Left forelimb (tissue), 1 donor: ENCODE measurements at places on chromosomes 12 and 14.
A peak's percentile ranks its signal among the peaks of the same experiment; 100 is the strongest.

GRCh38 chr12:78118036-78118435 is 287.3 kb downstream of the NAV3 start:
- DNase-seq = no peak

- DNase-seq = peak; percentile 75
Observed at GRCh38 chr12:94099632-94100031, 48.7 kb upstream of the PLXNC1 start.

DNA sequence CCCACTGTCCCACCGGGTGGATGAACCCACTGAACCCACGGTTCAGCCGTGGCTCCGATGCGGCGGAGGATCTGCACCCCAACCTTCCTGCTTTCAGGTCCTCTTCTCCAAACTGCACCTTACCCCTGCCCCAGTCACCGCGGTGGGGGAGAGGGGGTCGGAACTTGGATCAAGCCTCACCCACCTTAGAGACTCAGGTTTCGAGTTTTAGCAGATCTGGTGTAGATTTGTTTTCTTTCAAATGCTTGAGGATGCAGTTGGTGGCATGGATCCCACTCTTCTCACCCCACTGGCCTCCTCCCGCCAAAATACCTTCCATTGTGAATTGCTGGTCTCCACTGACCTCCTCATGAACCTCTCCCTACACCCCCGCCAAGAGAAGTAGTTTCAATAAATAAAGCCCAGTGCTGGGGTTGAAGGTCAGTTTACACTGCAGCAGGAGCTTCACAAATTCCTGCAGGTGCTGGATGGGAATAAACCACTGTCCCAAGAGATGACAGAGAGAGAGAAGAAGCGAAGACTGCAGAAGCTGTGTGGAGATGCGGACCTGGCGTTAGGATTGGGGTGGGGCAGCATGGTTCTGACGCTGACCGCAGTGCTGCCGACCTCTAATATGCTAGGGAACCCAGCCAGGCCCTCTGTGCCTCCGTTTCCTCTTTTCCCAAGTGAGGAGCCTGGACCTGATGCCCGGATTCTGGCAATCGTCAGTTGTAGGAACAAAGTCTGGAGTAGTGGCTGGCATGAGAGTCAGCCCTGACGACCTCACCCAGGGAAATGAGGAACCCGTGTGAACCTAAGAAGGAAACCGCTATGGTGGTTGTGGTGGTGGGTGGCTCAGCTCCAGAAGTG is 7.4 kb downstream of the TTC6 start:
- no peak for DNase-seq

- DNase-seq = no peak
Observed at GRCh38 chr12:102300824-102301461, 103.3 kb upstream of the PMCH start.

DNA sequence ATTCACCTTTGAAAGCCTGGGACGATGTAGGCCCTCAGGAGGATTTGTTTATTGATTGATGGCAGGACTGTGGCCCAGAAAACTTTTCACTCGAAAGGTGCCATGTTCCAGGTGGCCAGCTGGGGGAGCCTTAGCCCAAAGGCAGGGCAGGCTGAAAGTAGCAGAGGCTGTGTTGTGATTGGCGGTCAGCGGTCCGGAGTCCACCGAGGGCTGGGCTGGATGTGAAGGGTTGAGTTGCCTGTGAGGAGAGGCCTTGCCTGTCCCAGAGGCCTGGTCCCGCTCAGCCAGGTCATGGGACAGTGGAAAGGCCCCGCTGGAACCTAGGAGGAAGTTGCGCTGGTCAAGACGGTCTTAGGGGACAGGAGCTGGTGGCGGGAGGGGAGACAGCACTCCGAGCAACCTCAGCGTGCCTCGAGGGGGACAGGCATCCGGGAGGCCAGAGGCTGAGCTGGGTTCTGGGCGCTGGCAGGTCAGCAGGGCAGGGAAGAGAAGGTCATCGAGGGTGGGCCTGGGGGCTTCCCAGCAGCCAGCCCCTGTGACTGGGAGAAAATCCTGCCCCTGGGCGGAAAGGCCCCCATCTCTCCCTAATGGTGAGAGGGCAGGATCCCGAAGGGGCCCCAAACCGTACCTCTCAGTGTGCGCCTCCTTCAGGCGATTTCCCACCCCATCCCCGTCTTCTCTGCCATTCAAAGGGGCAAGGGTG is 26.3 kb downstream of the CMA1 start:
- DNase-seq = no peak

- no peak for DNase-seq
Observed at GRCh38 chr12:104713444-104713843, 244.6 kb downstream of the SLC41A2 start.

- no peak for DNase-seq
Observed at GRCh38 chr14:43754838-43755237, 752.2 kb downstream of the FSCB start.

GRCh38 chr12:131682510-131682895 is 28.4 kb upstream of the SFSWAP start:
- no peak for DNase-seq

DNA sequence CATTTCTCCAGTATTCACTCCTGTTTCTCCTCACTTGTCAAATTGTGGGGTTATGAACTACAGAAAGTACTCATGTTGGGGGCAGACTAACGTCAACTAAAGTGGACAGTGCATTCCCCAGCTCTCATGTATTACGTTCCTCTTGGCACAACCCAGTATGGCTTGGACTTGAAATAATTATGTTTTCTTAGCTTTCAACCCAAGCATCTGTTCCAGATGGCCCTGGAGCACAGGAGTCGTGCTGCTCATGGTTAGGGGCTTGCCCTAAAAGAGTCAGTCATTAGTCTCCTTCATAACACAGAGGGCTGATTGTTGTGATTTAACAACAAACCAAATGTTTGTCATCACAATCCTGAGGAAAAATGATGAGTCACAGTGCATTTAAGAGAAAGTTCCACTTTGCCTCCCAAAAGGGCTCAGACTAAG is 154.4 kb downstream of the RPAP3 start:
- no peak for DNase-seq

DNA sequence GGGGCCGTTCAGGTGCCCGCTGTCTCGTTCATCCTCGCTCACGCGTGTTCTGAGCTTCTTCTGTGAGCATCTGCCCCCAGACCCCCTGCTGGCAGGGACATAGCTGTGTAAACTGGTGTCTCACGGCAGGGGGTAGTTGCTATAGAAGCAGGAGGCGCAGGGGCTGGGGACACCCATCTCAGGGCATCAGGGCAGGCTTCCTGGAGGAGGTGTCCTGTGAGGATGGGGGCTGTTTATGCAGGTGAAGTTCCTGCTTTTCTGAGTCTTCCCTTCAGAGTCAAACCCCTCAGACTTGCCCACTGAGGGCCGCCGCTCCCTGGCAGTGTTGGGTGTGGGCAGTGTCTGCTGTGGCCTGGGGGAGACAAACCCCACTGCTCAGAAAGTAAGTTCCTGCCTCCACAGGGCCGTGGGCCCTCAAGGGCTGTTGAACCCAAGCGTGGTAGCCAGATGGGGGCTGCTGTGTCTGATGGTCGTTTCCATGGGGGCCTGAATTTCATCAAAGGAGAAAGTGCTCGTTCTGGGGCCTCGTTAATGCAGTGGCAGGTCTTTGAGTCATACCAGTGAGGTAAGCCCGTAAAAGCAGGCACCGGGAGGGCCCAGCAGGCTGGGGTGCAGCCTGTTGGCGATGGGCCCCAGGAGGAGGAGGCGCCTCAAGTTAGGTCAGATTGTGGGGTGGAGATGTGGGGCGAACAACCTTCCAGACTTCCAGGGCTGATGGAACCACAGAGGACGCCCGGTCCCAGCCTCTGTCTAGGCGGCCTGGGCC is 23.4 kb downstream of the KIF26A start:
- DNase-seq = no peak

GRCh38 chr14:103259801-103260628 is 74.0 kb upstream of the EIF5 start:
- DNase-seq = no peak

GRCh38 chr12:120887253-120888043 is 16.7 kb downstream of the SPPL3 start:
- DNase-seq = no peak

GRCh38 chr12:54298904-54299303 is 1.9 kb downstream of the NFE2 start:
- no peak for DNase-seq

DNA sequence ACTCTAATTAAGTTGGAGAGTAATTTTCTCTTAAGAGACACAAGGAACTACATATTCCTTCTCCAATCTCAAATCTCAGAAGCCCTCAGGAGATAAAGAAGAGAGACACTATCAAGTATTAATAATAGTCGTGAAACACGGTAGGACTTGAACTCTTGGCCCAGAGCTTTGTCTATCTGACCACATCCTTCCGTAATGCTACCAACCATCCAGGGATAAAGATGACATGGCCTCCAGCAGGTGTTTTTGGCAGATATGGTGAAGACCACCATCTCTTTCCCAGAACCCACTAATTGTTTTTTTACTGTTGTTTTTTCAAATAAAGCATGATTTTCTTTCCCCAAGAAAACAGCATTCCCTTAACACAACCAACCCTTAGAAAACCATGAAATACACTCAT is 3.4 kb downstream of the ZNF384 start:
- DNase-seq = no peak

DNA sequence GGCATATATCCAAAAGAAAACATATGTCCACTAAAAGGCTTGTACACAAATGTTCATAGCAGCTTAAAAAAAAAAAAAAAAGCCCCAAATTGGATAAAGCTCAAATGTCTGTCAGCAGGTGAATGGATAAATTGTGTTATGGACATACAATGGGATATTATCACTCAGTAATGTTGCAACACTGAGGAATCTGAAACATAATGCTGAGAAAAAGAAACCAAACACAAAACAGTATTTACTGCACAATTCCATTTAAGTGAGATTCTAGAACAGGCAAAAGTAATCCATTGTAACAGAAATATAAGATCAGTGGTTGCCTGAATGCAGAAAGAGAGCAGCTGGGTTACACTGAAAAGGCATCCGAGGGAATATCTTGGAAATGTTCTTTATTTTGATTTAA is 117.9 kb downstream of the SLC15A5 start:
- DNase-seq = no peak

- no peak for DNase-seq
Observed at GRCh38 chr12:112352921-112353320, 29.3 kb downstream of the HECTD4 start.

DNA sequence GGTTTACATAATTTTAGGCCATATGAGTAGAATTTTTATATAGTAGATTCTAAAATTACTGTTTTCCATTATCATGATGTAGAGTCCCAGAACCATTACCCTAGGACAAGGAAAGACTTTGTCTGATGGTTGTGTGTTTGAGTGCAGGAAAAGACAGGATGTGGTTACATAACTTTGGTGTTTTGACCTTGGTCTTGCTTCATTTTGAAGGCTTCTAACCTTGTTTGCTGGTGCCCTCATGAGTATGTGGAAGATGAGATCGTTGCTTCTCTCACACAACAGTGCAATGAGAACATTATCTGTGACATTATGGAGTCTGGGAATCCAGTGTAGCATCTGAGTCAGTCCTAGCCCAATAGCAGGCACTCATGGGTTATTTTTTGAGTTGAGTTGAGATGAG is 106.2 kb downstream of the IGF1 start:
- no peak for DNase-seq

DNA sequence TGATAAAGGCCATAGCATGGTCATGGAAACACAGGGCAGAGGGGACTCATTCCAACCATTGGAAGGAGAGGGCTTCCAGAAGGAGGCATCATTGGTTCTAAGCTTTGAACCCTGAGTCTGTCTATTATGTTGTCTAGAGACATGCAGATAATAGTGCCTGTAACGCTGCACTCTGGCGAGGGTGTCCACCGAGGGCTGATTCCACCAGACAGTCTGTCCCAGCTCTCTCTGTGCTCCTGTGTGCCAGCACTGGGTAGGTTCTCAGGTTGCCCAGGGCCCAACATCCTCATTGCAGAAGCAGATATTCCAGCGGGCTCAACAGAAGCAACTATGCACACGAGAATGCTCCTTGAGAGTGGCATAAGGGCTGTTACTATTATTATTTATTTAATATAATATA is 18.7 kb upstream of the CLMN start:
- DNase-seq = no peak

- DNase-seq = peak; percentile 65
Observed at GRCh38 chr12:81759190-81760051, at the start of gene PPFIA2. TSS of gene PPFIA2 (minus strand) at chr12:81759350.

GRCh38 chr12:122029620-122030423 is 8.1 kb downstream of the BCL7A start:
- no peak for DNase-seq

- no peak for DNase-seq
Observed at GRCh38 chr12:76084863-76085519, 506 bp upstream of the NAP1L1 start.

DNA sequence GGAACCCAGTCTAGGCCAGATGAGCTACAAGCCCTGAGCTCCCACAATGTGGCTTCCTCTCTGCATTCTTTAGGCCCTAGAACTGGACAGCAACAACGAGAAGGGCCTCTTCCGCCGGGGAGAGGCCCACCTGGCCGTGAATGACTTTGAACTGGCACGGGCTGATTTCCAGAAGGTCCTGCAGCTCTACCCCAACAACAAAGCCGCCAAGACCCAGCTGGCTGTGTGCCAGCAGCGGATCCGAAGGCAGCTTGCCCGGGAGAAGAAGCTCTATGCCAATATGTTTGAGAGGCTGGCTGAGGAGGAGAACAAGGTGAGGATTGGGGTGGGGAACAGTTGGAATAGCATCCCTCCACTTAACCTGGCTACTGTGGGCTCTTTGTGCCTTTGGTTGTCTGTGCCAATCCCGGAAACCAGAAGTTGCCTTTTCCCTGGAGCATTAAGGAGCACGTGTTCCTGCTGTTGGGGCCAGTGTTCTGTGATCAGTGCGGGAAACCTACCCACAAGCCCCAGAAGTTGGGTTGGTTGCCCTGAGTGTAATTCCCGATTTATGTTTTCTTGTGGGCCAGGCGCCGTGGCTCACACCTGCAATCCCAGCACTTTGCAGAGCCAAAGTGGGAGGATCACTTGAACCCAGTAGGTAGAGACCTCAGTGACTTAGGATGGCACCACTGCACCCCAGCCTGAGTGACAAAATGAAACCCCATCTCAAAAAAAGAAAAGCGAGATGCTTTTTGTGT is 6.4 kb downstream of the FKBP4 start:
- DNase-seq = no peak

- DNase-seq = no peak
Observed at GRCh38 chr12:50642761-50643160, 121.1 kb upstream of the ATF1 start.

- no peak for DNase-seq
Observed at GRCh38 chr12:94994312-94994711, 9.2 kb downstream of the NDUFA12 start.

DNA sequence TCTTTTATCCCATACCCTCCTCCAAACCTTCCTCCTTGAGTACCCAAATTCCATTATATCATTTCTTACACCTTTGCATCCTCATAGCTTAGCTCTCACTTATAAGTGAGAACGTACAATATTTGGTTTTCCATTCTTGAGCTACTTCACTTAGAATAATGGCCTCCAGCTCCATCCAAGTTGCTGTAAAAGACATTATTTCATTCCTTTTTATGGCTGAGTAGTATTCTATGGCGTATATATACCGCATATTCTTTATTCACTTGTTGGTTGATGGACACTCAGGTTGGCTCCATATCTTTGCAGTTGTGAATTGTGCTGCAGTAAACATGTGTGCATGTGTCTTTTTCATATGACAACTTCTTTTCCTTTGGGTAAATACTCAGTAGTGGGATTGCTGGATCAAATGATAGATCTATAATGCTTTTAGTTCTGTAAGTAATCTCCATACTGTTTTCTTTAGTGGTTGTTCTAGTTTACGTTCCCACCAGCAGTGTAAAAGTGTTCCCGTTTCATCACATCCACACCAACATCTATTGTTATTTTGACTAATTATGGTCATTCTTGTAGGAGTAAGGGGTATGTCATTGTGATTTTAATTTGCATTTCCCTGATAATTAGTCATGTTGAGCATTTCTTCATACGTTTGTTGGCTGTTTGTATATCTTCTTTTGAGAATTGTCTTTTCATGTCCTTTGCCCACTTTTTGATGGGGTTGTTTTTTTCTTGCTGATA is 10.1 kb downstream of the RAB21 start:
- DNase-seq = no peak

GRCh38 chr12:97167598-97167997 is 260.5 kb downstream of the NEDD1 start:
- no peak for DNase-seq
